Activated T-cell treated with anti-CD3 and anti-CD28 coated beads, Interleukin-2, amount 50 U/mL, for 24 hours (primary cell): ENCODE measurements at places on chromosomes 5 and 9.

DNA sequence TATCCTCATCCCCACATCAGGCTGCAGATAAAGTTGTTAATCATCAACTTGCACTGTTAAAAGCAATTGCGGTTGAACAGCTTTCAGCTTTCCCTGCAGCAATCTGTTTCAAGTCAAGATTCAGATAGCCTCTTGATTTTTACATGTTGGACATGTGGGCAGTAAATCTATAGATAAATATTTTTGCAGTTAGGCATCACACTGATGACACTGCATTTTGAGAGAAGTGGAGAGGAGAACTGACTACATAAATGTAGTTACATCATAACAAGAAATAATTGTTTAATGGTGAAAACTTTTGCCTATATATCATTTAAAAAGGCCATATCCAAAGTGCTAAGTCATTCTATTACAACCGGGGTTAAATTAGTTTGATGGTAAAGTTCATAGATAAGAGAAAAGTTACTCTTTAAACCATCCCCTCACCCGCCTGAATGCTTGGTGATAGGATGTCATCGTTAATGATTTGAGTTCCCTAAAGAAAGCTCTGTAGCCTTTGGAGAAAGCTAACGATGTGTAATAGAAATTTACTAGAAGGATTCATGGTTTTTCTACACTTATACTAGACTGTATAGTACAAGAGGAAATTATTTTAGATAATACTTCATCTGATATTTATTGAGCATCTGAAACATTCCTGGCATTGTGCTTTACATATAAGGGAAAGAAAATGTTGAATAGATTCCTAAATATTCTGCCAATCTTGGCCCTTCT lies 30.8 kb upstream of the ALDH1A1 start:
- no peak for DNase-seq
- no peak overlapping the region for H3K27ac ChIP-seq
- no peaks in the 10 kb centered on the region for H3K4me1 ChIP-seq
- no peaks in the 10 kb centered on the region for H3K36me3 ChIP-seq

DNA sequence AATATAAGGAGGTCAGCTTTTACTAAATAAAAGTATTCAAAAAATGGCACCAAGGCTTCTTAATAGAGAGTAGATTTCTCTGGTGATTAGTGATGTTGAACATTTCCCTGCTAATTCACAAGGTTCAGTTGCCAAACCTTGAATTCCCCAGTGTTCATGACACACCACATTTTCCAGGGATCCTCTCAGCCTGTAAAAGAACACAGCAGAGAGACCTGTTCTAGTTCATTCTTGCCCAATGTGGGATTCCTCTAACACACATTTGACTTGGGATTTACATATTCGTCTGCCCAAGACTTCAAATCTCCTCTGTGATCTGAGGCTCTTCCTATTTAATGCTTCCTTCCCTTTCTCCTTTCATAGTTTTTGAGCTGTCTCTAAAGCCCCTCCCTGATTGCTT lies 273.2 kb upstream of the CDH9 start:
- H3K36me3 ChIP-seq: no peaks in the 10 kb centered on the region
- H3K4me1 ChIP-seq: no peaks in the 10 kb centered on the region
- H3K27ac ChIP-seq: no peak overlapping the region
- H3K4me3 ChIP-seq: no peak overlapping the region
- DNase-seq: no peak
- H3K27me3 ChIP-seq: no peaks in the 10 kb centered on the region

- H3K36me3 ChIP-seq: no peaks in the 10 kb centered on the region
- no peaks in the 10 kb centered on the region for H3K27me3 ChIP-seq
- no peak overlapping the region for H3K4me3 ChIP-seq
- H3K27ac ChIP-seq: no peak overlapping the region
- no peaks in the 10 kb centered on the region for H3K4me1 ChIP-seq
Measured at GRCh38 chr9:124698265-124698664, 72.8 kb downstream of the NR6A1 start.

DNA sequence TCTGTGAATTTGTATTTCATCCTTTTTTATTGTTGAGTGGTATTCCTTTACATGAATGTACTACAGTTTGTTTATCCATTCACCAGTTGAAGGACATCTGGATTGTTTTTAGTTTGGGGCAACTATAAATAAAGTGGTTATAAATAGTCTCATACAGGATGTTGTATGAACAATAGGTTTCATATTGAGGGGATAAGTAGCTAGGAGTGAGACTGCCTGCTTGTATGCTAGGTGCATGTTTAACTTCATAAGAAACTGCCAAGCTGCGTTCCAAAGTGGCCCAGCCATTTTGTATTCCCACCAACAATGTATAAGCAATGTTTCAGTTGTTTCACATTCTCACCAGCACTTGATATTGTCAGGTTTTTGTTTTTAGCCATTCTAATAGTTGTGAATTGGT lies 21.5 kb downstream of the OTULINL start:
- DNase-seq: no peak
- peaks cover 16% of the 10 kb centered on the region for H3K4me1 ChIP-seq
- no peak overlapping the region for H3K4me3 ChIP-seq
- peaks cover 69% of the 10 kb centered on the region for H3K36me3 ChIP-seq

- H3K27me3 ChIP-seq: no peaks in the 10 kb centered on the region
- H3K36me3 ChIP-seq: peaks cover 6% of the 10 kb centered on the region
- DNase-seq: no peak
- H3K4me1 ChIP-seq: peaks cover 64% of the 10 kb centered on the region
Measured at GRCh38 chr9:93598647-93599241, 22.4 kb downstream of the PHF2 start.

- no peak for DNase-seq
- H3K27me3 ChIP-seq: peaks cover 13% of the 10 kb centered on the region
- no peak overlapping the region for H3K27ac ChIP-seq
- no peaks in the 10 kb centered on the region for H3K36me3 ChIP-seq
Measured at GRCh38 chr9:110573305-110573704, 6.2 kb downstream of the SVEP1 start.

DNA sequence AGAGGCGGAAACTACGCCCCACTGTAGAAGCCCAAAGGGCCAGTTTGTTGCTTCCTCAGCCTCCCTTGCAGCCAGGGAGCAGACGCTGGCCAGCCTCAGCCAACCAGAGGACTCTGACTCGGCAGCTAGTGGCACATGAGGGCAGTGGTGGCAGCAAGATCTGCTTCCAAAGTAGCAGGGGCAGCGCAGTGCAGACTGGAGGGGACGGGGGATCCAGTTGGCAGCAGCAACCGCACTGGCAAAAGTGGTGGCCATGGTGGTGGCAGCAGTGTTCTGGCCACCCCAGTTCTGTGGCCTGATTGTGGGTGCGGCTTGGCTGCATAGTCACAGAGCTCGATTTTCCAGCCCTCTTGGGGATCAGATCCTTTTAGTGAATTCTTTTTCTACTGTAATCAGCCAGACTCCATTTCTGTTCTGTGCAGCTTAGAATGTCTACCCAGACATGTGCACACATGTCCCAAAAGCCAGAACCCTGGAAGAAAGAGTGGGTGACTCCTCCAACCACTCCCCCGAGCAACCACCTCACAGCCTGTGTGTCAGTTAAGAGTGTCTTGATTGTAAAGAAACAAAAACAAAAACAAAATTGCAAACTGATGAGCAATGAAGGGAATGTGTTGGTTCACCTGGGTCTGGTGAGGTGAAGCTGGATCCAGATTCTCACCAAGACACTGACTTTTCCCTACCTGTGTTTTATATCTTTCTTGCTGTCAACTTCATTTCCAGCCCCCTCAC lies 11.0 kb upstream of the ZBTB43 start:
- no peak for DNase-seq
- no peaks in the 10 kb centered on the region for H3K4me1 ChIP-seq
- H3K36me3 ChIP-seq: no peaks in the 10 kb centered on the region
- H3K4me3 ChIP-seq: no peak overlapping the region

- no peak overlapping the region for H3K27ac ChIP-seq
- H3K4me1 ChIP-seq: peaks cover 25% of the 10 kb centered on the region
- no peak overlapping the region for H3K4me3 ChIP-seq
- no peaks in the 10 kb centered on the region for H3K27me3 ChIP-seq
- no peak for DNase-seq
Measured at GRCh38 chr5:16504571-16504970, 39.0 kb upstream of the ZNF622 start.

GRCh38 chr5:114335391-114335790 lies 26.5 kb upstream of the KCNN2 start:
- H3K36me3 ChIP-seq: no peaks in the 10 kb centered on the region
- H3K27ac ChIP-seq: no peak overlapping the region
- no peak for DNase-seq
- H3K4me3 ChIP-seq: no peak overlapping the region
